Stimulated activated CD8-positive, alpha-beta memory T cell treated with anti-CD3 and anti-CD28 coated beads, Interleukin-15, amount 100 ng/mL, for 1 hour (primary cell): ENCODE measurements at places on chromosomes 5 and 9.

- DNase-seq = no peak
Observed at GRCh38 chr5:12934722-12935121, 1009.8 kb downstream of the DNAH5 start.

- DNase-seq = no peak
Observed at GRCh38 chr5:111392181-111392580, 120.2 kb downstream of the STARD4 start.

DNA sequence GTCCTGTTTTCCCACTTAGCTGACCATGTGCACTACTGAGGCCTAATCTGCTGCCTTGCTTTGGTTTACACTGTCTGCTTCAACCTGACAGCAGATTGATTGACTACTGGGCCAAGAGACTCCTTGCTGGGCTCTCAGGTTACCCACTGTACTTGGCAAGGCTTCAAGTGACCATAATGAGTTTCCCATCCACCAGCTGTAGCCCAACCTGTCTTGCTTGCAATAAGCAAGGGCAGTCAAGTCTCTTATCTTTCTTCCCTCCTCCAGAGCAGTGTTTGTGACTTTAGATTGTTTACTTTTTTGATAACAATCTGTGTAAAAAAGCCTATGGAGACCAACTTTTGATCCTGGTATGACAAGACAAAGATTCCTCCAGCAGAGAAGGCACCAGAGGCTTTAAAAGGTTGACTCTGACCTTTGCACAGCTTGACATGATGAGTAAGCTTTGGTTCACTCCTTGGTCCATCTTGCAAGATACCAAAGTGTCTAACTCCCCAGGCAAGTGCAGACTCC lies 912.3 kb upstream of the SEMA6A start:
- DNase-seq = no peak

DNA sequence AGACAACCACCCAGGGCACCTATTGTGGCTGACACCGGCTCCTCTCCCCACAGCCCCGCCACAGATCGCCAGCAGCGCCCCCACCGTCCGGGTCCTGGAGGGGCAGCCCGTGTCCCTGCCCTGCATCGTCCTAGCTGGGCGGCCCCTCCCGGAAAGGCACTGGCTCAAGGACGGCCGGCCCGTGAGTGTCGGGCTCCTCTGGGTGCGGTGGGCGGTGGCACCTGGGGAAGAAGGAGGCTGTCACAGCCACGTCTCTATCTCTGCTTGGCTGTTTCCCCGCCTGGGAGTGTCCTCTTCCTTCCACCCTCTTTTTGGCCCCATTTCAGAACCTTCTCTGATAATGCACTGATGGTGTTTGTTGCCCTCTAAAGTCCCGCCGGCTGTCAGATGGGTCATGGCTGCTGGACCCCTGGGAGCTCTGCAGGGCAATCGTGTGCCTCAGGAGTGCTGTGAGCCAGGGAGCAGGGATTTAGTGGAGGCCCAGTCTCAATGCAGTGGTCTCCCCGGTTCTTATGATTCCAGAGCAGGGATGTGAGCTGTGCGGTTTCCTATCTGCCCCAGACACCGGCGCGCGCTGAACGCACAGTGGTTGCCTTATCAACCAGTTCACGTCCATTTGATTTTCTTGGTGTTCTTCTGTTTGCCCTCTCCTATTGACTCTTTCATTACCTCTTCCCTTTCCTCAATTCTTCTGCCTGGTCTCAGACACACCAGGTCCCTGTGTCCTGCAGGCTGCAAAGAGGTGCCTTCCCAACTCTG lies 55.3 kb downstream of the HMCN2 start:
- no peak for DNase-seq

- no peak for DNase-seq
Observed at GRCh38 chr5:35369965-35370790, 139.9 kb upstream of the PRLR start.

DNA sequence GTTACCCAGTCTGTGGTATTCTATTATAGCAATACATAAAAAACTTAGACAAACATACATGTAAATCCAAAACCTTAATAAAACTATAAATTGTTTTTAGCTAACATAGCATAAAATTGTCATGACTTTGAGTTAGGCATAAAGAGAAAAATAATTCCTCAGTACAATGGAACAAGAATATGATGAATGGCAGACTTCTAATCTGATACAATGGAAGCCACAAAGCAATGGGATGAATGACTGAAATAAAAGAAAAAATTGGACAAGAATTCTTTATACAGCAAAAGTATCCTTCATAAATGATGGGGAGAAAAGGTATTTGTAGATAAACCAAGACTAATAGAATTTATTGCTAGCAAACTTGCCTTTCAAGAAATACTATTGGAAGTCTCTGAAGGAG lies 524.2 kb downstream of the GABRG2 start:
- no peak for DNase-seq

DNA sequence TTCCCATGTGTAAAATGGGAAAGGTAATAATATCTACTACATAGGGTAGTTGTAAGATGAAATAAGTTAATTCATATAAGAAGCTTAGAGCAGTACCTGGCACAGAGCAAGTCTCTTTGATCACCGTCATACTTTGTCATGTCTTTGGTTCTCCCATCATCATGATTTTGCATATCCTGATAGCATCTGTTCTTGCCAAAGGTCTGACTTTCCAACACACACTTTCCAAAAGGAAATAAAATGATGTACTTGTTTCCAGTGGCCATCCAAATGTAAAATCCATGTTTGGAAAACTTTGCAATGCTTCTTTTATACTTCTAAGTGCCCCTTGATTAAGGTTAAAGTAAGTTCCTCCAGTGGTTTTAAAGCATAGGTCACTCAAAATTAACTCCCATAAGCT lies 266.9 kb upstream of the PTGER4 start:
- DNase-seq = no peak

DNA sequence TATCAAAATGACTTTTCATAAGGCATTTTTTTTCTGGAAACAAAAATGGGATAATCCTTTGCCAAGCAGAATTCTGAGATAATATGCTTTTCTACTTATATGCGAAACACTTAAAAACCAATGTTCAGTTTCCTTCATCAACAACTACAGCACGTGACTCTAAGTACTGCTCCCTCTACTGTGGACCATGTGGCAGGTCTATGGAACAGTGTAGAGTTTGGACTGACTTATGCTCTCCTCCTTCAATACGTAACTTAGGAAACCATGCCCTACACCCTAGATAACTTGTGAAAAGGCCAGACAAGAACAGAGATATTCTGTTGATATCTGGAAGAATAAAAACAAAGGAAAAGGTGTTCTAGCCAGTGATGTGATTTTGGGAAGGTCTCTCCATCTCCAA lies 111.3 kb upstream of the GNA14 start:
- no peak for DNase-seq

DNA sequence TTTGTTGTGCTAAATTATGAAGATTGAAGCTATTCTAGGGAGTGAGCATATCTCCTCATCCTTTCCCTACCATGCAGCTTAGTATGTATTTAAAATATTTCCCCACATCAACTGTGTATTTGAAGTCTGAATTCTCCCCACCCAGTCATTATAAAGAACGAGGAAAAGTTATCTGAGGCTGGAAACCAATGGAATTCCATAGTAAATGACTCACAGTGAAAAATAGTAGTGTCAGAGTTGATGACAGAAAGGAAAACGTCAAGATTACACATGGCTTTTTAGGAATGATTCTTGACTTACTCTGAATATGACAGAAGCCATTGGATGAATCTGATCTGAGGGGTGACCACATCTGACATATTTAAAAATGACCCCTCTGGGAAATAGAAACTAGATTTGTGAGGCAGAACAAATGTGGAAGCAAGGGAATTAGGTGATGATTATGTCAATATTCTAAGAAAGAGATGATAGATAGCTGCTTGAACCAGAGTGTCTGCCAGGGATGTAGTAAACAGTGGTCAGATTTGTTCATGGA lies 1768.9 kb upstream of the CDH9 start:
- DNase-seq = no peak

GRCh38 chr5:149658299-149658698 lies 71.8 kb upstream of the PPARGC1B start:
- no peak for DNase-seq

GRCh38 chr9:77325058-77325457 lies 147.7 kb downstream of the VPS13A start:
- no peak for DNase-seq

- no peak for DNase-seq
Observed at GRCh38 chr5:158907856-158908255, 191.9 kb downstream of the EBF1 start.

GRCh38 chr5:129460936-129461710 lies 1.0 kb downstream of the ADAMTS19 start:
- DNase-seq = no peak

DNA sequence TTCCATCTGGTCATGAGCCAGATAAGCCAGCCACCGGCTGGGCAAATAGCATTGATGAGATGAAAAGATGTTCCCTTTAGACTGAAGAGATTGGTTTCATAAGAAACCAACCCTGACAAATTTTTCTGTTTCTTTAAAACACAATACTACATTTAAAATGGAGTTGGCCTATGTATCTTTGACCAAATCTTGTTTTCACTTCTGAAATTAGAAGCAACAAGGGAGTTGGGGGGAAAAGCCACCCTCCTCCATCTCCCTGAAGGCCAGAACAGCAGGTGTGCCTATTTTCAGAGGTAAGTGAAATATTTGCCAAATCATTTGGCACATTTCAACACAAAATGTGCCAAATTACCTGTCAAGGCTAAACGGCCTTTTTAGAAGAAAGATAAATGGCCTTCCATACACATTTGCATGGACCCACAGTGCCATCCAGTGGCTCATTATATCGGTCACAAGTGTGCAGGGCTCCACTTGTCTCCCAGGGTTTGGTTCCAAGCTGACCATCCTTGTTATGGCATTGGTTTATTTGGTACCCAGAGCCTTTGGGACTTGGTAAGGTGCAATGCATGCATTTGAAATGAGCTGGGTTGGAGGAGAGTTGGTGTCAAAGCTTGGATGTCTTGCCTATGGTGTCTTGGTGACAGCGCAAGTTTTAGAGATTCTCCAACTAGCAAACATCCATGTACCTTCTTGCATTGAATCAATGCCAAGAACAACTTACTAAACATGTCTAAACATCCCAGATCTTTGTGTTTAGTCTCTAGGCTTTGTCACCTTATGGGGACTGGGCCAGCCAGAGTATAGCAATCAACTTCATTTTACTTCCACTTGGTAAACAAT lies 372.0 kb upstream of the KIF2A start:
- DNase-seq = no peak

GRCh38 chr5:8493176-8493575 lies 624.2 kb downstream of the MTRR start:
- no peak for DNase-seq

GRCh38 chr5:91164424-91164823 lies 218.7 kb downstream of the ARRDC3 start:
- no peak for DNase-seq

DNA sequence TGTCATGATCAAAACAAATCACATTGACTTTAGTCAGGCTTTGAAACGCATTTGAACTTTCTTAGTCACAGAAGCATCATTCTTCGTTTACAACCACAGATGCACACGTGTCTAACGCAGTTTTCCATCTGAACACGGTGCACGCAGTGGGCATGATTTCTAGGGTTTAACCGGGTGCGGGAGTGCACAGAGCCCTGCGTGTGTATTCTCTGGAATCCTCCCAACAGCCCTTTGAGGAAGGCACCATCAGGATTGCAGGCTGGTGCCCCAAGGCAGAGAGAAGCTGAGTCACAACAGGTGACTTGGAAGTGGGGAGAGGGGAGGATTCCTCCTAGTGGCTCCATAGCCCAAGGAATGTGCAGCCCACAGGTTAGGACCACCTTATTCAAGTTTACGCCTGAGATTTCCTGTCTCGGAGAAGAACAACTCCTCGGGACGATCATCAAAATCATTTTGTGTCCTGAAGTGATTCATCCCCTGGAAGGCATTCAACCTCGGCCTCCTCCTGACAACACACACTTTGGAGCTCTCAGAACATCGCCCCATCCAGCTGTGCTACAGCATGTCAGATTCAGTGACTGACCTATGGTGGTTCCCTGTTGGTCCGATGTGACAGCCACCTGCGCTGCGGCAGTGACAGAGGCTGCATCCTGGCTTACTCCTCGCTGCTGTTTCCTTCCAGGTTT lies 13.1 kb downstream of the ROPN1L start:
- no peak for DNase-seq

- DNase-seq = no peak
Observed at GRCh38 chr5:145204743-145205142, 630.4 kb downstream of the PRELID2 start.

GRCh38 chr9:7977586-7977985 lies 178.0 kb upstream of the DMAC1 start:
- no peak for DNase-seq

DNA sequence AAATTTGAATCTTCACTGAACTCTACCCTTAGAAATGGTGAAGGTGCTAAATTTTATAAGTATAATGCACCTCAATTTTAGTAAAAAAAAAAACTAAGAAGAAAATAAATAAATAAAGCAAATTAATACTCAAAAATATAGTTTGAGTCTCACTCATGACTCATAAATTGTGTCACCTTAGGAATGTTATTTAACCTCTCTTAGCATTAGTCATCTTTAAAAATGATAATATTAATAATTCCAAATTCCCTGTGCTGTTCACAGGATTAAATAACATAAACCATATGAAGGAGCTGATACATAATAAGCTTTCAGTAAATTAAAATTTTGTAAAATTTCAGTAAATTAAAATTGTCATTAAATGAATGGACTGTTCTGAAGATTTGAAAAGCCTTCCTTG lies 339.8 kb upstream of the RGMB start:
- DNase-seq = no peak

DNA sequence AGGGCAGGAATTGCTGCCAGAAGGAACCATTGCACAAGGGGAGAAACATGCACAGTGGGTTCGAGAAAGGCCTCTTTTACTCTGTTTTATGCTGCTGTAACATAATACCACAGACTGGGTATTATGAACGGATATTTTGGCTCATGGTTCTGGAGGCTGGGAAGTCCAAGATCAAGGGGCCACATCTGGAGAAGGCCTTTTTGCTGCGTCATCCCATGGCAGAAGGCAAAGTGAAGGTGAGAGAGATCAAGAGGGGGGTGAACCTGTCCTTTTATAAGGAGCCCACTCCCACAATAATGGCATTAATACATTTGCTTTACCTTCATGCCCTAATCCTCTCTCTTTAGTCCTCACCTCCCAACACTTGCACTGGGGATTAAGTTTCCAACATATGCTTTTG lies 136.9 kb upstream of the ALDH1B1 start:
- no peak for DNase-seq

GRCh38 chr9:16801871-16802466 lies 68.5 kb downstream of the BNC2 start:
- DNase-seq = no peak
